ENCODE measurements at places on chromosomes 12 and 14.

GRCh38 chr12:71438670-71439361, 782 bp upstream of the LGR5 start:
- DNase-seq = no peak

DNA sequence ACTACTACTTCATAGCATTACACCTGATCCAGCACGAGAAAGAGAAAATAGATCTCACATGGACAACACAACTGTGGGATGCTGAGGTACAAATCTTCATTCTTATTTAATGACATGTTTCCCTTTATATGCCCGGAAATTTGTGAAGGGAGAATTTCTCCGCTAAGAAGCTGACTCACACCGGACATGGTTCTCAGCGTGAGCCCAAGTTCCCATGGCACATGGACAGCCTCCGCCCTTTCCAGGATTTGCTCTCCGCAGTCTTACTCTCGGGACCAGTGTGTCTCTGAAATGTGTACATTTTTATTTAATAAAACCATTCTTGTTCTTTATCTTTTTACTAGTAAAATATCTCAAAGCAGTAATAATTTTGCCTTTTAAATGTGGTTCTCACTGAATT, 1154.8 kb downstream of the TMEM121 start:
- no peak for DNase-seq

- DNase-seq = no peak
These were observed 63.5 kb upstream of the C14orf180 start for GRCh38 chr14:104515811-104516780.

DNA sequence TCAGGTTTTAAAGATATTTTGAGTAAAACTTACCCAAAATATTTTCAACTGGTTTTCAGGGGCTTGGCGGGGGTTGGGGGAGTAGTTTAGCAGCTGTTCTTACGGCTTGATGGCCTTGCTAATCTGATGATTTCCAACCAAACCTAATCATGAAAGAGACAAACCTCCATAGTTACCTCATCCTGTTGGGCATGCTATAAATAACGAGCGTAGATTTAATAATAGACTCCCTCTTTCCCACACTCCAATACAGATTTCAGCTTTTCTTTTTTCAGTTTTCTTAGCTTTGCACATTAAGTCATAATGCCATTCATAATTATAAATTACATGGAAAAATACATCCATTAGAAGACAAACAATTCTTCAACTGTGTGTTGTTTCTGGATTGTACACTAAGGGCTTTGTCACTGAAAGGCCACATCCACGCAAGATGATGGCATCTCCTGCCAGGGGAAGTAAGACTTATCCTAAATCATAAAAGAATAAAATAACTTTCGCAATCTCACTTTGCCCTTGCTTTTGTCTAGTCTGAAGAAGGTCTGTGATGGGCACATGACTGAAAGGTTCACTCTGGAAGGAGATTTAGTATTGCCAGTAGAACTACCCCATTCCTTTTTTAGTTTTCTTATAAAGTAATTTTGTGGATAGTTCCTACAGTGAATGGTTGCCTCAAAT, 23.2 kb downstream of the ITPR2 start:
- no peak for DNase-seq

- no peak for DNase-seq
These were observed 25.2 kb downstream of the HAL start for GRCh38 chr12:95970905-95971304.

DNA sequence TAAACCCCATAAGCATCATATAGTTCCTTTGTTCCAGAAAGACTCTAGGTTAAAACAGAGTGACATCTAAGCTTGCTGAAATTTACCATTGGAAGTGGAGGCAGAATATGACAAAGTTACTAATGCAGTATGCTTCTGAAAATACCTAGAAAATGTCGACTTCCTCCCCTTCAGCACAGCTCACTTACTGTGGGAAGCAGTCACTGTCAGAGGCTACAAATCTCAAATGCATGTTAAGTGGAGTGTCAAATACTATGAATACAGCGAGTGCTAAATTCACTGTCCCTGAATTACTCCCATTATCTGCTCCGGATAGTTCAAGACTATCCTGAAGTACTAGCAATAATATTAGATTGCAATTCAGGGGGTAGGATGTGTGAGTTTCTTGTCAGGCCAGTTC, 1454.6 kb downstream of the AACS start:
- no peak for DNase-seq

DNA sequence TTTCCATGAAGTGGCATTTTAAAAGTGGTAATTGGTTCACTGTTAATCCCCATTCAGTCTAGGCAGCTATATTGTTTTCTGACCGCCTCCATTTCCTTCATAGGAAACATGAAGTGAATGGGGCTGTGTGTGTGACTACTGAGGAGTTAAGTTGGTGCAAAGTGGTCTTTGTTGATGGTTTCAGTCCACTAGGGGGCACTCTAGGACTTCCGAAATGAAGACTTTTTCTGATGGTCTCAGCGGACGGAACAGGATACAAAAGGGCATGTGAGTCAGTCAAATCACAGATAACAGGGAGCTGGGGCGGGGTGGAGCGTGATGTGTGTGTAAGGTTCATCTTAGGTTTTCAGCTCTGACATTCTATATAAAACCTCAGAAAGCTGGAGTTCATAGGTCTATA, 240.1 kb upstream of the OR4E1 start:
- DNase-seq = peak; percentile 1

- DNase-seq = no peak
These were observed 75.5 kb upstream of the DCD start for GRCh38 chr12:54723379-54724256.

DNA sequence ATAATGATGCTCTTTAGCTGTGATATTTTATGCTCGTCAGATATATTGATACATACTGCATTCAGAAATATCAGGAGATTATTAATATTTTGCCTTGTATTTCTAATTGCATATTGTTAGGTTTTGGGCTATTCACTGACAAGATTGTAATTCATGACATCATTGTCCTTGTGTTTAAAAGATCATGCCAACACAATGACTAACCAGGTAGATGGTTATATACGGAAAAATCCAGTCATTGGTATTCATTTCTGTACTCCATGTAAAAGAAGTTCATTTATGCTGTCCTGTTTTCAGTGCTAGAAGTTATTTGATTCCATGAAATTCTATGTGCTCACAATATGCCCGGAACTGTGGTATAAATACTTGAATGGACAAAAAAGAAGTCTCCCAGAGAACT, 107.5 kb downstream of the KITLG start:
- peak; percentile 54 for DNase-seq

DNA sequence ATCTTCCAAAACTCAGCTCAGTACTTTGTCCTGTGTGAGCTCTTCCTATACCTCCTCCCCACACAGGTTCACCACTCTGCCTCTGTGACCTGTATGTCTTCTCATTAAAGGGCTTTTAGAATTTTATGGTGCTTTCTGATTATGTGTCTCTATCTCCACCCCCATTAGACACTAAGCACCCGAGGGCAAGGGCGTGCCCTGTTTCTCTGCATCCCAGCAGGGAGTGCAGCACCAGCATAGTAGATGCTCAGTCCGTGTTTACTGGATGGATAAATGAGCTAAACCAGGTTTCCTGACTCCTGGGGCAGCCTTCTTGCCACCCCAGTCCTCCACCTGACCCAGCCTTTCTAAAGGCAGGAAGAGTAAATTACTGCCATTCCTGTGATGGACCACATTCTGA, 333.8 kb downstream of the CACNA1C start:
- DNase-seq = no peak

GRCh38 chr12:62285284-62285683, 25.1 kb downstream of the USP15 start:
- DNase-seq = no peak

- DNase-seq = no peak
These were observed 1.5 kb downstream of the RDH5 start for GRCh38 chr12:55721601-55722213.

DNA sequence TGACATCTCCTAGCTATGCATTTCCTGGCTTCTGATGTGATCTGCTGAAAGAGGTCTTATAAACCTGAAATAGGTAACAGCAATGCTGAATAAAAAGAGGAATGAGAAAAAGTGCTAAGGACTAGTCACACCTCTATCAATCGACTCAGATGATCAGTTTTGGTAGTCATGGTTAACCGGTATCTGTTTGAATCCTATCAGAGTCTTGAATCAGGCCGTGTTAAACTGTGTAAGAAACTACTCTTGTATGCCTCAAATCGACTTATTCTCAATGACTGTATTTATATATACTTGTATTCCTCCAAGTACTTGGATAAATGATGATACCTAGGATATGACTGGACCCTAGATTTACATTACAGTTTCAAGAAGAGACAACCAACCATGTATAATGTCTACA, 10.8 kb upstream of the ISM2 start:
- DNase-seq = no peak

GRCh38 chr12:28027947-28028724, 55.6 kb upstream of the PTHLH start:
- no peak for DNase-seq

DNA sequence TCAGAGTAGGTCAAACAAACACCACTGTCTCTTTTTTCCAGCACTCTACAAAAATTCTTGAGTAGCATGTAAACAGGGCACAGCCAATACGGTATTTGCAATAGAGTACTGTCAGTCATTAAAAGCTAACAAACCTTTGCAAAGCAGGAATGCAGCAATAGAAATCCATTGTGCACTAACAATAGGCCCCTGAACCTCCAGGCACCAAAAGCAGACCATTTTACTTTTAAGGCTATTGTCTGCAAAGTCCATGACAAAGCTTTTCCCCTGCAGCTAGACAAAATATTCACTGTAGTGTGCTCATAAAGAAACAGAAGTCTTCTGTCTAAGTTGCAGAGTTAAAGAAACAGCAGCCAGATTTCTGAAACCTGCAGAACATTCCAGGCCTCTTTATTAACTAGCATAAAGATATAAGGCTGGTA, 191.9 kb downstream of the SOX5 start:
- DNase-seq = no peak

GRCh38 chr12:123106640-123107359, 44.1 kb downstream of the PITPNM2 start:
- no peak for DNase-seq
